ENCODE measurements at places on chromosomes 12 and 14. TPM values are rescaled to one million over a fixed set of nuclear protein-coding genes. Genes with fewer than 3 reads are reported as not detected.

Gene SNX6
- total RNA-seq: 345 TPM

Gene SLC22A17
- 16.8 TPM for total RNA-seq

Gene C14orf180
- not detected for total RNA-seq

Gene TMEM119
- 7.2 TPM for total RNA-seq

Gene KCNC2
- not detected for total RNA-seq

Gene ZC3H14
- total RNA-seq: 46.1 TPM

Gene COQ5
- 25.4 TPM for total RNA-seq

Gene PPP2R5E
- 18.4 TPM for total RNA-seq

Gene SLC24A4
- not detected for total RNA-seq

Gene ISM2
- not detected for total RNA-seq

Gene NAV3
- 29.4 TPM for total RNA-seq

All from myometrial cell (primary cell).